Stimulated activated CD8-positive, alpha-beta memory T cell treated with anti-CD3 and anti-CD28 coated beads, Interleukin-4, amount 100 ng/mL, for 1 hour (primary cell): ENCODE measurements at places on chromosomes 7 and 10.

GRCh38 chr10:46557319-46558121, 1.1 kb upstream of the GPRIN2 start:
- DNase-seq, result no peak

DNA sequence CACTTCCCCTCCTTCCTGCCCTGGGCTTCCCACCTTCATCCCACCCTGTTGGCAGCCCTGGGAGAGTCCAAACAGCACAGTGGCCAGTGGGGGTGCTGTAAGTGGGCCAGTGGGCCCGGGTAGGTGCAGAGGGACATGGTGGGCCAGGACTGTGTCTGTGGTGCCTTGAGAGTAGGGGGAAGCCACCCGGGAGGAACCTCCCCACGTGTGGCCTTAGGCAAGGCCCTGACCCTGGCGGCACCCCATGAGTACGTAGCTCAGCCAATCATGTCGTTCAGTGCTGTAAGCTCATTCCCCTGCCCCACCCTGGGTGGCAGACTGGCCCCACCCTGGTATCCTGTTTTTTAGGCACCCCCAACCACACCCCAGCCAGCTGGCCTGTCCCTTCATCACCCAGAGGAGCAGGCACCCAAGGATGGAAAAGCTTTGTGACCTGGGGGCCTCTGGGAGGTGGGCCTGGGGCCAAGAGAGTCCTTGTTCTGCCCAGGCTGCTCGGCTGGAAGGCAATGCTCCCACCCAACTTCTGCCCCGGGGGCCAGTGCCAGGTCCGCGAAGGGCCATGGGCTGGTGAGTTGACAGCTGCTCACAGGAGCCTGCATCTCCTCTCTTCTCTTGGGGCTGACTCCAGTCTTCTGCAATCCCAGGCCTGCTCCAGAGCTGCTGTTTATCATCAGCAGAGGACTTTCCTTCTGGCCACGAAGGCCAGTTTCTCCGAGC, 41.6 kb downstream of the TSPAN15 start:
- no peak for DNase-seq

DNA sequence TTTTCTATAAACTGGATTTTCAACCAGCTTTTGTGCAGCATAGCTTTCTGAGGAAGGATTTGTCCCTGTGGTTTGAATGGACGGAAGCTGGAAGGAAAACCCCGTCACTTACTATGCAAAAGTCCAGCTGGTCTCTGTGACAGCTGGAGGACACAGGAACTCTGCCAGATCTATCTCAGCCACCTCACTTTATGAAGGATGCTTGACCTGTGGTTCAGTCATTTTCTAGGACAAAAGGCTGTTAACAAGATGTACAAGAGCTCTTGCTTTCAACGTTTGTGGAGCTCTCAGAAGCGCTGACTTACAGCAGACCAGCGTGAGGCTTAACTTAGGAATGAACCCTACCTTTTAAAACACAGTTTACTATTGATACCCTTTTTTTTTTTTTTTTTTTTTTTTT, 90.8 kb downstream of the CREM start:
- DNase-seq, result no peak

DNA sequence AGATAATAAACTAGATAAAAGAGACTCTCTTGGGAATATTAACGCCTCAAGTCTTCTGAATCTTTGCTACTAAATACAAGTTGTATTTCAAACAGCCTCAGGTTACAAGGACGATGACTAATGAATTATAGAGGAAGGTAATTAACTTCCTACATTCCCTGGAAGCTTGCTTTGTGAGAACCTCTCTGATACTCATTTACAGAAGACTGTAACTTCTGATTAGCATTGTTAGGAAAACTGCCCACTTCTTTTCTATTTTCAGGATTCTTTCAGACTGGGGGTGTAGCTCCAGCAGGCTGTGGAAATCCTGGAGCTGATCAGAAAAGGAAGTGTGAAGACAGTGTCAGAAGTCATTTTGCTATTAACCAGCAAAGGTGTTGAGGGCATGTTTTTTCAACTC, 316.7 kb upstream of the NPSR1 start:
- no peak for DNase-seq

DNA sequence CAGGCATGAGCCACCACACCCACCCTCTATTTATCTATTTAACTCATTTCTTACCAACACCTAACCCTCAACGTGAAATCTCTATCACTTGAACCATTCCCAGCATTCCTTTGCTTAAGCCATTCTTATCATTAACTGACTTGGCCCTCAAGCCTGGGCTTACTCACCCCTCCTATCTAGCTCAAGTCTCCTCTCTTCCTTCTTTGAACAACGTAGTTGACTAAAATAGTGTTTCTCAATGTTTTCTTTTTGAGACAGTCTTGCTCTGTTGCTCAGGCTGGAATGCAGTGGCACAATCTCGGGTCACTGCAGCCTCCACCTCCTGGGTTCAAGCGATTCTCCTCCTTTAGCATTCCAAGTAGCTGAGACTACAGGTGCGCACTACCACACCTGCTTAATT, 7.0 kb downstream of the ANXA7 start:
- DNase-seq, result no peak

DNA sequence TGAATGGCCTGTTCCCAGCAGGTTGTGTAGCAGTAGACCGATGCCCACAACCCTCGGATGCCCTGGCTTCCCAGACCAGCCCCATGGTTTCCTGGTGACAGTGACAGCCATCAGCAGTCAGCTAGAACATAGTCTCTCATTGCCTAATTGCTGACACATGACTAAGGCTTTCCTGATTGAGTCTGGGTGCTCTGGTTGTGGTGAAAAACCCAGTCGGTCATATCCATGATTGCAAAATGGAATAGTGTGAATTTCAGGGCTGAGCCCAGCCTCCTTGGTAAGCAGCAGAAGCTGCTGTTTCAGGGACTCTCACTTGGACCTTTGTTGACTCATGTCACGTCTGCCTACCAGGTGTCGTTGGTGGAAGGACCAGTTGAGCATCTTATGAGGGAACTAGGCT, 36.6 kb downstream of the POR start:
- no peak for DNase-seq

DNA sequence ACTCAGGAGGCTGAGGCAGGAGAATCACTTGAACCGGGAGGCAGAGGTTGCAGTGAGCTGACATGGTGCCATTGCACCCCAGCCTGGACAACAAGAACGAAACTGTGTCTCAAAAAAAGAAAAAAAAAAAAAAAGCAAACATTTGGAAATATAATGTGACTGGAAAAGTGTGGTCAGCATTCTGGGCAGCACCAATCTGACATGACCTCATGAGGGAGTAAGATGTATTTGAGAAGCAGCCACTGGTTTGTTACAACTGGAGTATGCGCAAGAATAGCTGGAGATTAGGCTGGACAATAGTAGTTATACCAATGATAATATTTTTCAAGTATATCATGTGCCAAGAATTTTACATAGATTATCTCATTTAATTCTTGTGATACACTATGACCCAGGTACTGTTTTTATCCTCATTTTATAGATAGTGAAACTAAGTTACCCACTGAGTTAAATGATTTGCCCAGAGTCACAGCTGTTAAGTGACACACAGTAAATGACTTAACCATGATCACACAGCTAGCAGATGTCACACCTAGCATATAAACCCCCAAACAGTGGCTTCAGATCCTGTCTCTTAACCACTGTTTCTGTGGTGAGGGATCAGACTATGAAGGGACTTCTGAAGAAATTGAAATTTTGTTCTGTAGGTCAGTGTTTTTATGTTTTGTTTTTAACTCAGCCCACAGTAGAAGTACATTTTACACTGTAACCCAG, 11.1 kb downstream of the MCU start:
- DNase-seq, result no peak

- DNase-seq, result no peak
These were observed at the start of gene IFIT2 for GRCh38 chr10:89301721-89302445. Gene IFIT2 (plus strand): TSS chr10:89302046. CDS start chr10:89302124, 78 bp downstream.

GRCh38 chr7:157501581-157501980, 164.8 kb downstream of the DNAJB6 start:
- no peak for DNase-seq

DNA sequence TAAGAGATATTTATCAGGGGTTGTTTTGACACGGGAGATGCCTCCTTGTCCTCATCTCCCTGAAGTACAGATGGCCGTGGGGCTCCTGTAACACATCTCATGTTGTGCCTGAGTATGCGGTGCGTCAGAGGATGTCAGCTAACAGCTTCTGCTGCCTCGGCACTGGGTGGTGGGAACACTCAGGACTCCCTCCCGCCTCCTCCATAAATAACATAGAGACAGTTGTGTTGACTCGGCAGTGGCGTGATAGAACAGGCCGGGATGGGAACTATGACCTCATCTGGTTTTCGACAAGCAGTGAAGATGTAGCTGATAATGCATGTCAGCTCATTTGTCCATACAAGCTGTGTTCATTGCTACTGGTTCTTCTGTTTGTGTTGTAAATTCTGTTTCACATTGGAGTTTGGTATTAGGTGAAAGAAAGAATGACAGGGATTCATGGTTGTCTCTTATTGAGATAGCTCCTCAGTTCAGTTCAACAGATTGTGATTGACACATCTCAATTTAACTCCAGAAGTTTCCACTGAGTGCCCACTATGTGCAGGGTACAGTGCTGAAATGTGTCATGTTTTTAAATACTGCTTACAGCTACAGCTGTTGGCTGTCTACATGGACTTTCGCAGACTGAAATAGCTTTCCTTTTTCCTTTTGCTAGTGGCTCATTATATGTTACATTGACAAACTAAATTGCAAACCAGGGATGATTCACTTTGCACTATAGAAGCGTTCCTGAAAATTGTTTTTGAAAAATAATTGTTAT, 87.4 kb downstream of the CHN2 start:
- no peak for DNase-seq

GRCh38 chr7:131218727-131219128, 108.9 kb upstream of the MKLN1 start:
- no peak for DNase-seq
